ENCODE measurements at places on chromosomes 11 and 22.

DNA sequence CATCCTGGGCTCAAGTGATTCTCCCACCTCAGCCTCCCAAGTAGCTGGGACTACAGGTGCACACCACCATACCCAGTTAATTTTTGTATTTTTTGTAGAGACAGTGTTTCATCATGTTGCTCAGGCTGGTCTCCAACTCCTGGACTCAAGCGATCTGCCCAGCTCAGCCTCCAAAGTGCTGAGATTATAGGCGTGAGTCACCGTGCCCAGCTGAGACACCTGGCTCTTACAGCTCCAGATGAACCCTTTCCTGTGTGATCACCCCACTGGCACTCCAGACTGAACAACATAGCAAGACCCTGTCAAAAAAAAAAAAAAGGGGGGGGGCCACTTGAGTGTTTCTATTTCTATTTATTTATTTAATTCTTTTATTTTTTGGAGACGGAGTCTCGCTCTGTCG, 1.0 kb upstream of the ADSL start:
- DNase-seq, result no peak

- peak; percentile 81 for DNase-seq
Observed at GRCh38 chr22:43151251-43152002, at the start of gene TSPO. TSPO (plus strand) TSS chr22:43151559; CDS start chr22:43159239, 7,680 bp downstream.

DNA sequence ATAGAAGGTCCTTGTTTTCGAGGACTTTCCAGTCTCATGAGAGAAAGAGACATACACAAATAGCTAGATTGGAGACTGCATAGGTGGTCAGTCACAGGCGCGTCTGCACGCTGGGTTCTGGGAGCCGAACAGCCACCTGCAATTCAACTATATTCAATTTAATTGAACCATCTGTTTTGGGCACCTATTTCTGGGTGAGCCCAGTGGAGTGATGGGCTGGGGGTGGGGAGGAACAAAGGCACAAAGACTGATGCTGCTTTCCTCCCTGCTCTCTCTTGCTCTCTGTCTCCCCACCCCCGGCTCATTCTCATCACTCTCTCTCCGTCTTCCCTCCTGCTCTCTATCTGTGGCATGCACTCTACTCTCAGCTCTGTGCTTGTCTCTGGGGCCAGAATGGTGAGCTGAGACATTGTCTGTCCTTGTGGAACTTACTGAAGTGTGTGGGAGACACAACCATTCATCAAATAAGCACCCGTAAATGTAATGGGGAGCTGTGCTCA, 48.1 kb upstream of the B3GAT1 start:
- DNase-seq, result no peak

DNA sequence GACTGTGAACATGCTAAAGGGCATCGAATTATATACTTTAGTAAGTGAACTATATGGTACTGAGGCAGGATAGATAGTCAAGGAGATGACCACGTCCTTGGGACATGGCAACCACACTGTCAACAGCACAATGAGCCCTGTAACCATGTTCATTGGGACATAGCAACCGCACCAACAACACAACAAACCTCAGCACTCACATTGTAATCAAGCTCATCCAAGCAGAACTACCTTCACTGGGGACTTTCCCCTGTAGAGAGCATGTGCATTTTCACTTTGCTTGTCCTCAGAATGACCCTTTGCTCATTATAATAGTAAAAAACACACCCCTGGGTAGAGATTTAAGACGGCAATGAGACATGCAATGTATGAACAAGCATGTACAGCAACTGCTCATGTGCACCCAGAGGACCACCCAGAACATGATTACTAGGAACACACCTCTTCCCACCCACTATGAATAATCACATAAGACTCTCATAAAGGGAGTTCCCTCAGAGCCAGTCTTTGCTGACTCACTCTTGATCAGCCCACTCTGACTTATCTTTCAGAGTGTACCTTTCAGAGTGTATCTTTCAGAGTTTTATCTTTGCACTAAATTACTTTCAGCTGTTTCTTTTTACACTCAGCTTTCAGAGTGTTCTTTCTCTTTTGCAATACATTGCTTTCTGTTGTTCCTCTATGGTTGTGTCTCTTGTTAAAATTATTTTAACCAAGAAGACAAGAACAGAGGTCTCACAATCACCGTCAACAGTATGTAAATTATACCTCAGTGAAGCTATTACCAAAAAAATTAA, 4.1 kb upstream of the PLAAT2 start:
- DNase-seq, result peak; percentile 55

- DNase-seq, result peak; percentile 14
Observed at GRCh38 chr11:55707029-55707428, 45.0 kb downstream of the OR4C6 start.

GRCh38 chr11:77283101-77283500, 18.4 kb downstream of the GDPD4 start:
- DNase-seq, result no peak

DNA sequence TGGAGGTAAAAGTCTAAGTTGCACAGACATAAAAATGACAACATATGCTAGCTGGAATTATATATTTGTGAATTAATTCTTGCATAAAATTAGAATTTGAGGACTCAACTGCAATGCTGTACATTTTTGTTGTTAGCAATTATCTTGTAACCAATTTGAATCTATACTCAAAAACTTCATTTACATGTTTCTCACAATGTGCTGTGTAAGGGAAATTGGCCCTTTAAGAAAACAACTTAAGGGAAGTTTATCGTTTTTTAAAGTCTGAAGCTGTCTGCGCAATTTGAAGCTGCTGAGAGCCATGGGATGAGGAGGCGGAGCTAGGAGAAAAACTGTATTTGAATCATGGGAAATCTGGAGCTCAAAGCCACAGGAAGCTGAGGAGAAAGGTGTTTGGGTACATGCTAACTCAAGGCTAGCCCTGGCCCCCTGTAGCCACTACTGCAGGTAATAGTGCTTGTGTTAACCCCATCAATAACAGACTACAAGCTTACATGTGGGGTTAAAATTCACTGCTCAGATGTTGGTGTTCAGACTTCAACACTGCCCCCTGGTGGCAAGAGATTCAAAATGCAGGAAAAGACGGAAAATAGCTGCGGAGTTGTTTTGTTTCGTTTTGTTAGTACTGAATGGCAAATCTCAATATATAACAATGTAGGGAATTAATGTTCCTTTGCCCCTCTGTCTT, 126.1 kb downstream of the BRD1 start:
- no peak for DNase-seq

DNA sequence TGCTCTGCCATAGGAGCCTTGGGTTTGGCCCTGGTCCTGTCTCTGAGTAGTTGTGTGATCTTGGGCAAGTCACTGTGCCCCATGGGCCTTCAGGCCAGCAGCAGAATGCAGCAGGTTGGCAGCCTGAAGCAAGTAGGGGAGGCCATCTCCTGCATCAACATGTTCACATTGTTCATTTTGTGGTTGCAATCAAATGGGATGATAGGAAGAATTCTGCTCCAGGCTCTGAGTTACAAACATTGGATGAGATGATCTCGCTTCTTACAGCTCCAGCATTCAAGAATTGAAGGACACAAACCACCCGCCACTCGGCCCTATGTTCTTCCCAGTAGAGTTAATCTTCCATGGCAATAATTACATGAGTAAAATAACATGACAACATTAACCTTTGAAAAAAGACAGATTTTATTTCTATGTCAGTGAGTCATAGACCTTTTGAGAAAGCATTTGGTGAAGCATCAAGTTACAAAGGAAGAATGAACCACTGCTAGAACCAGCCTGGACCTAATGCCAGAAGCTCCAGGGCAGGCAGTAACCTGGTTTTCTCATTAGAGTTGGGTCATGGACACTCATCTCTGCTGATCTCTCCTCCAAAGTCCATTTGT, 308.3 kb upstream of the NCAM1 start:
- DNase-seq, result no peak

DNA sequence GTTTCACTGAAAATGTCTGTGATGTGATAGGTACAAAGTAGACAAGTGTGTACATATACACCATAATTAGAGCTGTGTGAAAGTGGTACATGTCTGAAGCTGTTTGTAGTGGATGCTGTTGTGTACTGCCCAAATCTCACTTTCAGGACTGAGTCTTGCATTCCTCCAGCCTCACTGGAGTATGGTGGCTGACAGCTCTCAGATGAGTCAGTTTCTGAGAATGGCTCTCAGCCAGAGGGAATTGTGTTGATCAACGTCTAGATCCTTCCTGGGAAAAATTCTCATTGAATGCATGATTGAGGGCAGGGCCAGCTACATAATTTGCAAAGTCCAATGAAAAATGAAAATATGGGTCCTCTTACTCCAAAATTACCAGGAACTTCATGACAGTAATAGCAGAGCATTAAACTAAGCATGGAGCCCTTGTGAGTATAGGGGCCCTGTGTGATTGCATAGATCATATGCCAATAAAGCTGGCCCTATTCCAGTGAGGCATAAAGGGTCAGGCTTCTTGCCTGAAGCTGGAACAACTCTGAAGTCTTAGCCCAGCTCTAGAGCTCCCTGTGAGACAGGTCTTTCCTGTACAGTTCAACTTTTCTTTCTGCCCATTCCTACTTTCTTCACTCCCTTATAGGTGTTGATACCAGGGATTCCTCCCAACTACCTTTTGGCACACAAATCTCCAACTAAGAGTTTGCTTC, 10.8 kb upstream of the CYP2R1 start:
- DNase-seq, result no peak

DNA sequence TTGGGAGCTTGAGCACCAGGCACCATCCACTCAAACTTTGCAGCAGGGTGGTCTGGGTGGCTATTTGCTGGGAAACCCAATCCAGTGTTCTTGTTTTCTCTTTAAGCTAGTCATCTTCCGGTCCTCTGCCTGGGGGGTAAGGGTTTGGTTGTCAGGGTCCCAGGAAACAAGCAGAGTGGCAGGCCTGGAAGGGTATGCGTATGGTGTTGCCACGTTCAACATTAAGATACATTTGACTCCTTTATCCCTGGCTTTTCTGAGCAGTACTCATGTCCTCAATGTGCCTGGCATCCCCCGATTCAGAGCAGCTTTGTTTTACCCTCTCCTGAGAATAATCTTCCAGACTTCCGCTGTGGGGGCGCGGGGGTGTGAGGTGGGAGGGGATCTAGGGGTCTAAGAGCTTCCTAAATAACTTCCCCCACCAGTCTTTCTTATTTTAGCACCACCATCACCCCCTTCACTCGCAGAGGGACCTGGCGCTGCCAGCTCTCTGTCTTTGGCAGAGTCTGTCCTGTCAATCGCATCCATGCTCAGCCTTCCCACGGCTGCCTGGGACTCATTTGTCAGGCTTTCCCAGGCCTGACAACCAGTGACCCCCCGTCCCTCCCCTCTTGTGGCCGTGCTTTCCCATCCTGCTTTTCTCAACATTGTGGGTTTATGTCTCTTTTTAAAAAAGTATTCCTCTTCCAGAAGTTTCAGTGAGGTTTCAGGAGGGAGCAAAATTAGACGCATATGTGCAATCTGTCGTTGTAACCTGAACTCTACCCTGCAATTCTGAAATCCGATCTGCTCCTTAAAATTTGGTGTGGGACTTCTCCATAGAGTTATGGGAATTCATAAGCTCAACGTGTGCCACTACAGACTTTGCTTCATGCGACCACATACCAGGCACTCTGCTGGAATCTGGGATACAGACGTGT, 27.0 kb upstream of the RBFOX2 start:
- DNase-seq, result no peak

DNA sequence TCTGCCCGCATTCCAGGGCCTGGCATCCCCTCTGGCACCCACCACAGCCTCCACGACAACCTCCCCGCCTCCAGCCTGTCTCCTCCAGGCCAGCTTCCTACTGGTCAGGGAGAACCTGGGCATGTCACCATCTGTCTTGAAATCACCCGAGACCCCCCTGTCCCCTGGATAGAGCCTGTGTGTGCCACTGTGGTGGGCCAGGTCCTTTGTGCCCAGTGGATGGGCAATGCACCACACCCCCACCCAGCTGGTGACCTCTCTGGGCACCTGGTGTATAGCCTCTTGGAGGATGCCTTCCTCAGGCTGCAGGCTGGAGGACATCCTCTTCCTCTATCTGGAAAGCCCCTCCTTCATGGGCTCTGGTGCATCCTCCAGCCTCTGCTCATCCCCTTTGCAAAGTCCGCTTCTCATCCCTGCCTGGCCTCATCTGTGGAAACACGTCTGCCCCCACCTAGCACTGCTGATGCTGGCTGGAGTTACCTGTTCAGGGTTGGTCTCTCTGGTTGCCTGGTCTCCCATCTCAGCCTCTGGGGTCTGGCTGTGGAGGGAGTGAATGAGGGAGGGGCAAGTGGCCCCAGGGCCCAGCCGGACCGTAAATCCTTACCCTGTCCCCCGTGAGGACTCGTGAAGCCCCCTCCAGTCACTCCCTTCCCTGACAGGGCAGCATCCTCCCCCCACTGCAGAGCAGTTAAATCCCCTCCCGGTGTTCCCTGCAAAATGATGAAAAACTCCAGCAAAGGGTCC, 589.6 kb downstream of the TBC1D22A start:
- no peak for DNase-seq

GRCh38 chr11:113160808-113161124, 153.6 kb upstream of the TTC12 start:
- no peak for DNase-seq

- DNase-seq, result no peak
Observed at GRCh38 chr22:24401931-24402367, 25.4 kb upstream of the ADORA2A start.

DNA sequence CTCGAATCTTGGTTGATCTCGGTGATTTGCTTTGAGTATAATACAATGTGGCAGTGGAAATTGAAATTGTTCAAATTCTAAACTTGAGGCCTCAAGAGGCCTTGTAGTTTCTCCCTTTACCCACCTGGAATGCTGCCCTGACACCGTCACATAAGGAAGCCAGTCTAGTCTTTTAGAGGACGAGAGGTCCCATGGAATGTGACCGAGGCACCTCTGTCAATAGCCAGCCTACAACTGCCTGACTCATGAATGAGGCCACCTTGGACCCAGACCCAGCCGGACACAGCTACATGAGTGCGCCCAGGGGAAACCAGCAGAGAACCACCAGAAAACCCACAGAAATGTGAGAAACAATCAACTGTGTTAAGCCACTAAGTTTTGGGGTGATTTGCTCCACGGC, 52.5 kb downstream of the RPL27A start:
- no peak for DNase-seq

- DNase-seq, result no peak
Observed at GRCh38 chr11:111155021-111155420, 90.5 kb upstream of the POU2AF2 start.

DNA sequence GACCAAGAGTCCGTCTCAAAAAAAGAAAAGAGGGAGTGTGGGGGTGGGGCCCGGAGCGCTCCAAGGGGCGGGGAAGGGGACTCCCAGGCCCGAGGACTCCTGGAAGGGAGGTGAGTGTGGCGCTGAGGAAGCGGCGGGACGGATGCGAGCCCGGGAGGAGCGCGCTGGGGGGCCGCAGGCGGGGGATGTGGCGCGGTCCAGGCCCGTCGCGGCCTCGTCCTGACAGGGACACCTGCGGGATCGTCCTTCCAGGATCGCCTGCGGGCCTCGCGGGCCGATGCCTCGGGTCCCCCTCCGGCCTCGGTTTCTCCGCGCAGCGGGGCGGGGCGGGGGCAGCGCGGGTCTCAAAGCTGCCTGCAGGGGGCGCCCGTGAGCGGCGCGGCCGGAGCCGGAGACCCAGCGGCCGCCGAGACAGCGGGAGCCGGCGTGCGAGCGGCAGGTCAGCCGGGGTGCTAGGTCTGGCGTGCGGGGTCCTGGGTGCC, 3.8 kb upstream of the ADORA2A start:
- DNase-seq, result peak; percentile 9

- DNase-seq, result peak; percentile 95
Observed at GRCh38 chr22:46069521-46070214, 80.7 kb upstream of the PPARA start.

- no peak for DNase-seq
Observed at GRCh38 chr11:103465555-103466140, 356.4 kb downstream of the DYNC2H1 start.
